Islet precursor cell (in vitro differentiated cells): ENCODE measurements at places on chromosomes 5 and 9.
A peak's percentile ranks its signal among the peaks of the same experiment; 100 is the strongest.

GRCh38 chr5:95595289-95595931, 24.5 kb upstream of the GPR150 start:
- no peak for DNase-seq

GRCh38 chr5:74017112-74017511, 391.1 kb downstream of the ARHGEF28 start:
- DNase-seq = peak; percentile 90

DNA sequence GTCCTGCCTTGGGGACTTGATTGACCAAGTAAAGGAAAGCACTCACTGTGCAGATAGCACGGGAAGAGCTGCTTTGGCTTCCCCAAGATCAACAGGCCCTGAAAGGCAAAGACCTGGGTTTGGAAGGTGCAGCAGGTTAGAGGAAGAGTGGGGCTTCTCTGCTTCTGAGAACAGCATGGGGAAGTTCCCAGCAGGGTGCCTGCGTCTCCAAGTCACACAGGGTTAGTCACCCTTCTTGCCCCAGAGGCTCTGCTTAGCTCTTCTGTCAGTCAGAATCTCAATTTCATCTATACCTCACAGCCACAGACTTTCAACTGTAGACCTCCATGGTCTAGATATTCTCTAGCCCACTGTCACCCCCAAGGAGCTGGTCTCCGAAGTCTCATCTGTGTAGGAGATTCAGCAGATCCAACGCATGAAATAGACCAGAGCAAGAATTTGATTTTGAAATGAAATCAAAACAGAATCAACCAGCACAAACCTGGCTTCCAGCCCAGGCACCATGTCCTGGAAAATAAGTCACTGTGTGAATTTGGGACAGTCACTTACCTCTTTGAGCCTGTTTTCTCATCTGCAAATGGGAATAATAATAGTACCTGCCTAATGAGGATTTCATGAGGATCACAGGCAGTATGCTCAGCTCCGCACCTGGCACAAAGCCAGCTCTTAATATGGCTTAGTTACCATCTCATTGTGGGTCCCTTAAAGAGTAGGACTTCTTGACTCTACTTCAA, 64.0 kb downstream of the SFXN1 start:
- DNase-seq = no peak

- DNase-seq = no peak
Observed at GRCh38 chr5:21711866-21712758, 1141.0 kb downstream of the CDH12 start.
